Esophagus muscularis mucosa (tissue), 4 donors: ENCODE measurements at places on chromosomes 2 and 18.

- no peak for DNase-seq
Observed at GRCh38 chr2:190182071-190182524, 119.6 kb upstream of the MSTN start.

DNA sequence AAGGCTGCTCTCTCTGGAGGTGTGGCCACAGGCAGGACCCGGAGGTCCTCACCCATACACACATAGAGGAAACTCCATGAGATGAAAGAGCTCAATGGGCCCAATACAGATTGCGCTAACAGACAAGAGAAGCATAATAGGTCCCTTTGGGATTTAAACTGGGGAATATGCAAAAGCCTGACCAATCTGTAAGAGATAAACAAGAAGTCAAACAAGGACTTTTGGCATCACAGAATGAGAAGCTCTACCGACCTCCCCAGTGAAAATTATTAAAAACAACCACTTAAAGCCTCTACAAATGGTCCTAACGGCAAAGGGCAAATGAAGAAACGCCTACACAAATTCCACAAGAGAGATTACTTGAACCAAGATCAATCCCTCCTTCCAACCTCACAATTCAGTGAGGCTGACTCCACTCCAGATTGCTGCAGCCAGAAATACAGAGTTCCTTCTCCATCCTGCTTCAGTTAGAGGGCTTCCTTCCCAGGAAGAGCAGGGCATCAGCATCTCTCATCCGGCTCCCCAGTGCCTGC lies 10.8 kb downstream of the IWS1 start:
- no peak for DNase-seq

GRCh38 chr2:100809506-100809905 lies 10.4 kb upstream of the NPAS2 start:
- no peak for DNase-seq

GRCh38 chr2:137980459-137980858 lies 16.2 kb downstream of the HNMT start:
- no peak for DNase-seq
